ENCODE measurements at places on chromosomes 6 and 20.

GRCh38 chr6:11774426-11774825 is 4.2 kb downstream of the ADTRP start:
- DNase-seq: no peak

GRCh38 chr6:97663252-97663651 is 380.2 kb upstream of the MMS22L start:
- DNase-seq: no peak

DNA sequence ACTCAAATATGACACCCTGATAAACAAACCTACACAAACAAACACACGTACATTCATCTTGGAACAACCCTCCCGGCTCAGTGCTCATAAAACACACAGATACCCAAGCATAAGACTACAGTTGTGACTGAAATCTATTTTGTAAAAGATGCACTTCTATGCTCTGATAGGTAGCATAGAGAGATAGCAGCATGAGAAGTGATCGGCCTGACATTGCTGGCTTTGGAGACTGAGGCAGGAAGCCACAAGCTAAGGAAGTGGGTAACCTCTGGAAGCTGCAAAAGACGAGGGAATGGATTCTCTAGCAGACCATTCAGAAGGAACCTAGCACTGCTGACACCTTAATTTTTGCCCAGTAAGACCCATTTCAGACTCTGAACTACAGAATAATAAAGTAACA is 1.6 kb upstream of the RNF39 start:
- no peak for DNase-seq

DNA sequence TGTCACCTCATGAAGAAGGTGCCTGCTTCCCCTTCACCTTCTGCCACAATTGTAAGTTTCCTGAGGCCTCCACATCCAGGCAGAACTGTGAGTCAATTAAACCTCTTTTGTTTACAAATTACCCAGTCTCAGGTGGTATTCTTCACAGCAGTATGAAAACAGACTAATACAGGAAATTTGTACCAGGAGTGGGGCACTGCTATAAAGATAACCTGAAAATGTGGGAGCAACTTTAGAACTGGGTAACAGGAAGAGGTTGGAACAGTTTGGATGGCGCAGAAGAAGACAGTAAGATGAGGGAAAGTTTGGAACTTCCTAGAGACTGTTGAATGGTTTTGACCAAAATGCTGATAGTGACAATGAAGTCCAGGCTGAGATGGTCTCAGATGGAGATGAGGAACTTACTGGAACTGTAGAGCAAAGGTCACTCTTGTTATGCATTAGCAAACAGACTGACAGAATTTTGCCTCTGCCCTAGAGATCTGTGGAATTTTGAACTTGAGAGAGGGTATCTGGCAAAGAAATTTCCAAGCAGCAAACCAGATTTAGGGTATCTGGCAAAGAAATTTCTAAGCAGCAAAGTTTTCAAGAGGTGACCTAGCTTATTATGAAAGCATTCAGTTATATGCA is 23.5 kb upstream of the COL21A1 start:
- no peak for DNase-seq

GRCh38 chr20:59662856-59663512 is 58.6 kb downstream of the PHACTR3 start:
- DNase-seq: no peak

DNA sequence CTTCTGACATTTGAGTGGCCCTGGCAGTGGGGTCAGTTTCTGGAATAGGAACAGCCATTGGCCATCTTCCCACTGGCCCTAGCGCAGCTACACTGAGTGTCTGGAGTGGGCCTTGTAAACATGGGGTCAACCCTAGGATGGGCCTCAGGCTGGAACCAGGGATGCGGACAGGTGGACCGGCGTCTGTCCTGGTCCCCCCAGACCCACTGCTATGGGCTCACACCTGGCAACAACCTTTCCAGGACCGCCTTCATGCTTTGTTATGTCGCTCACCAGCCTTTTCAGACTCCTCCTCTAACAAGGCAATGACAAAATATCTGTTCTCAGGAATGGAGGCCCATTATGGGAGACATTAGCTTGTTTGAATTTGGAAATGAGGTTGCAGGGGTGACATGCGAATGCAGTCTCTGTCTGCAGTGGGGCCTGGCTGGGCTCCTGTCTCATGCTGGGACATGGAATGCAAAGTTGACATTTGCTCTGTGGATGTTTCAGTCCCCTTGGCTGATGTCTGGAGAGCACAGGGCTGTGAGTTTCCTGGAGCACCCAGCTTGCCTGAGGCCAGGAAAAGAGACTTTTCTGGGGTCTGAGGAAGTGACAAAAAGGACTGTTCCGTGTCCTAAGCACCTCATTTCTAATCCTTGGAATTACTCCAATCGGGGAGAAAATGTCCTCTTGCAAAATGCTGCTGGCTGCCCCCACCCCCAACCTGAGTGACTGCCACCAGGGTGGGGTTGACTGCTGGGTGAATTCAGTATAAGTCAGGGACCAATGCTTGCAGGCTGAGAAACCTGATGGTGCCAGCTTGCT is 98.7 kb upstream of the PMEPA1 start:
- no peak for DNase-seq

GRCh38 chr20:19047040-19047950 is 165.1 kb upstream of the SLC24A3 start:
- DNase-seq: no peak

DNA sequence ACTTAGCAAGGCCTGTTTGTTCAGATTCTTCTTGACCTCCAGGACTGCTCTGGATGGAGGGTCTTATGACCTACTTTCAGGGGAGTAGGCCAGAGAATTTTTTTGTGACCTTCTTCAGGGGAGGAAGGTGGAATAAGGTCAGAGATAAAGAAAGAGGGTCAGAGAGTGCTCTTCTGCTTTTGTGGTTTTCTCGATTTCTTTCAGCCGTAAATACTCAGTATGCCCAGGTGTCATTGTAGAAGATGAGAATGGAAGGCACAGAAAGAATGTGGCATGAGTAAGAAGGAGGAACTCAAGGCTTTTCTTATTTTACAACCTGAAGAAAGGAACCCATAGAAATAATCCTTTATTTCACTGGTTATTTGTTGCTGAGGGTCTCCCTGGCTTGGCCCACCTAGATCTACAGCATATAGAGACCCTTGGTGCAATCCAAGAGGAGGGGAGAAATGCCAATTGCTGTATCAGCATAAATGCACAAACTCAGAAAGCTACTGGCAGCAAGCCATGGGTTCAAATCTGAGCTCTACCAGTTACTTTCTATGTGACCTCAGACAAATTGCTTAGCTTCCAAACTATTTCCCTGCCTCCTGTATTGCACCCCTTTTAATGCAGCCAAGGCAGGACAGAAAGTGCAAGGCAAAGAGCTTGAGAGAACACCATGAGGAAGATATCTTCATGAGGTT is 68.0 kb downstream of the OLIG3 start:
- no peak for DNase-seq

- DNase-seq: no peak
These were observed 97.6 kb upstream of the AKIRIN2 start for GRCh38 chr6:87799651-87800050.

GRCh38 chr6:169648617-169649016 is 53.2 kb downstream of the WDR27 start:
- no peak for DNase-seq

Data from nucleus accumbens (tissue), 56 donors.